ENCODE measurements at places on chromosomes 6 and 20.

GRCh38 chr20:63530788-63531160 lies 6.4 kb downstream of the PTK6 start:
- DNase-seq: no peak

- no peak for DNase-seq
These were observed 130.3 kb downstream of the OPRM1 start for GRCh38 chr6:154169193-154169847.

DNA sequence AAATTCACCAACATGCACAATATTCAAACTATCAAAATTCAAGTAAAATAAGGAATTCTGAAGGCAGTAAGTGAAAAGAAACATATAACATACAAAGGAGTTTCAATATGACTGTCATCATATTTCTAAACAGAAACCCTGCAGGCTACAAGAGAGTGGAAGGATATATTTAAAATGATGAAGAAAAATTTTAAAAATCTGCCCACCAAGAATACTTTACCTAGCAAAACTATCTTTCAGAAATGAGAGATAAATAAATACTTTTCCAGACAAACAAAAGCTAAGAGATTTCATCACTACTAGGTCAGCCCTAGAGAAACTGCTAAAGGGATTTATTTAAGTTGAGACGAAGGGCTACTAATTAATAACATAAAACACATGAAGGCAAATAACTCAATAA lies 73.8 kb upstream of the MANEA start:
- no peak for DNase-seq

DNA sequence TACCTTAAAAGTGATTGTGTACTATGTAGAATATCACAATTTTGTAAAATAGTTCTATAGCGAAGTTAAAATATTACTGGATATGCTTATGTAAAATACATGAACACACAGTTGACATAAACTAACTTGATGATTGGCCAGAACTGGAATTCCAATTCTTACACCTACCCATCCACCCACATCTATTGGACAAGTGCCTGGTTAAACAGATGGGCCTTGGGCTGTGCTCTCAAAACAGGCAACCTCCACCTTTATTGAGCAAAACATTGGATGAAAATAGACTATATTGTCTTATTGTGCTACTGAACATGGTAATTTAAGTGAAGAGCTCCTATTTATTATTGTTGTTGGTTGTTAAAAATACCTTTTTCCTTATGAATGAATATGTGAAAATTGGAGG lies 154.0 kb upstream of the FLRT3 start:
- DNase-seq: no peak

GRCh38 chr20:62647521-62648317 lies 5.4 kb downstream of the SLCO4A1 start:
- DNase-seq: no peak

GRCh38 chr20:43040427-43040826 lies 149.3 kb downstream of the PTPRT start:
- DNase-seq: no peak

GRCh38 chr20:37228082-37228481 lies 33.5 kb downstream of the GHRH start:
- no peak for DNase-seq

GRCh38 chr6:134317471-134318131 lies at the start of gene SGK1:
Gene SGK1, minus strand, starts transcription at chr6:134318112. Its CDS starts 652 bp downstream, at chr6:134317460.
- DNase-seq: peak; percentile 22

GRCh38 chr6:46491201-46491627 lies at the start of gene RCAN2:
Gene RCAN2, minus strand, starts transcription at chr6:46491449.
- DNase-seq: peak; percentile 2

DNA sequence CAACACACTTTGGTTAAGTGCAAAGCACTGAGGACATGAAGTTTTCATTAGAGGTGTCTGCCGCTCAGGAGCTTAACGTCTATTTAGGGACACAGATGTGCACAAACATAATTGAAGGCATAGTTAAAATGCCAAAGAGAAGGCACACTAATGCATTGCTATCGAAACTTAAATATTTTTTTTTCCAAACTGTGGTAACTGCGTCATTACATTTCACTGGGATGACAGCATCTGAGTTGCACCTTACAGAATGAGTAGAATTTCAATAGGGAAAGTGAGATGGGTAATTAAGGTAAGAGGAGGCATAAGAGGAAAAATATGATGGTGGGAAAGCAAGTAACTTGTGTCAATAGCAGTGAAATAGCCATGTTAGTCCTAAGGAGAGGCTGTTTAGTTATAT lies 75.1 kb upstream of the ADGRG6 start:
- no peak for DNase-seq

Measured in activated CD4-positive, alpha-beta T cell treated with anti-CD3 and anti-CD28 coated beads, Interleukin-2, amount 50 U/mL, for 1 hour (primary cell).